ENCODE measurements at places on chromosomes 12 and 14.

- no peak for DNase-seq
Observed at GRCh38 chr12:110501399-110501751, 536 bp downstream of the VPS29 start.

DNA sequence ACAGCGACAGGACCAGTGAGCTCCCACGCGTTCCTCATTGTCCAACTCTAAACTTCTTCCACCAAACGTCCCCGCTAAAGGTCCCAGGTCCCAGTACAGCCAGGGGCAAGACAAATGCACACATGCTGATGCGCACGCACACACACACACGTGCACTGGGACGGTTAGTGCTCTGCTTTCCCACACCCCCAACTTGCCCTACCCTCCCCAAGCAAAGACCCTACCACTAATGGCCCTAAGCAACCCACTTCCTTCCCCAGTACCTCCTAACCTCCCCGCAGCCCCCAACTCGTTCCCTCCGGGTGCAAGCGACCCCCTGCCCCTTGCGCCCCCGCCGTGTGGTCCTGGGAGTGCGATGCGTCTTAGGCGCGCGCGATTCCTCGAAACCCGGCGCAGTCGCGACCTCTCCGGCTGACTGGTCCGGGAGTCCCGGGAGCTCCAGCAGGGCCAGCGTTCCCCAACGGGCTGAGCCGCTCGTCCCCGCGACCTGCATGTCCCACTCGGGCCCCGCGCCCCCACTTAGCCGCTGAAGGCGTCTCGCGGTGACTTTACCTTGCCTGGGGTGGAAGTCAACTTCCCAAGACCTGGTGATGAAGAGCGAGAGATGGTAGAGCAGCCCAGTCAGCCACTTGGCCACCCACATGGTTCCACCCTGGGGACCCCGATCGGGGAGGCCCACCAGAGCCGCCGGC lies 578 bp downstream of the ADAMTS20 start:
- no peak for DNase-seq

DNA sequence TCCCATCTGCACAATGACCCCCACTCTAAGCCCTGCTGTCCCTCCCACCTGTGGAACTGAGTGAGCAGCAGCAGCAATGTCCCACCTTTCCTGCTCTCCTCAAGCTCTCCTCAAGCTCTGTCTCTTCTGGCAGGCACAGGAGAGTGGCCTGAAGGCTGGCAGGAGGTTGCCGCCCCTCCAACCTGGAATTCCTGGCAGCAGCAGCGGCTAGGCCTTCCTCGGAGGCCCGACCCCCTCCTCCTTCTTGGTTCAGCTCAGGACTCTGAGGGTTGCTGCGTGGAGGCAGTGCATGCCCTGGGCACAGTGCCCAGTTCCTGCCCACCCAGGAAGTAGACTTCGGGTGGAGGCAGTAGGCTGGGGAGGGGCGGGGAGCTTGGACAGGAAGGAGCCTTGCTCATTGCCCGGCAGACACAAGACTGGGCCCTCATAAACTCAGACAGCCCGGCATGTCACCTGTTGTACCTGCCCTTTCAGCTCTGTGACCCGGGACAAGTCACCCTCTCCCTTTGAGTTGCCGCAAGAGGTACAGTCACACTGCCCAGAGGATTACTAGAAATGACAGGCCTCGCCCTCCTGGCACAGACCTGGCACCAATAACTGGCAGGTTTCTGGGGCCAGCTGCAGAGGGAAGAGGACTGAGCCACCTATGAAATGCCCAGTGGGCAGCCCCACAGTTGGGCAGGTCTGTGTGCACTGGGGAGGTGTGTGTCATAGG lies 2.1 kb upstream of the SERPINA1 start:
- no peak for DNase-seq

DNA sequence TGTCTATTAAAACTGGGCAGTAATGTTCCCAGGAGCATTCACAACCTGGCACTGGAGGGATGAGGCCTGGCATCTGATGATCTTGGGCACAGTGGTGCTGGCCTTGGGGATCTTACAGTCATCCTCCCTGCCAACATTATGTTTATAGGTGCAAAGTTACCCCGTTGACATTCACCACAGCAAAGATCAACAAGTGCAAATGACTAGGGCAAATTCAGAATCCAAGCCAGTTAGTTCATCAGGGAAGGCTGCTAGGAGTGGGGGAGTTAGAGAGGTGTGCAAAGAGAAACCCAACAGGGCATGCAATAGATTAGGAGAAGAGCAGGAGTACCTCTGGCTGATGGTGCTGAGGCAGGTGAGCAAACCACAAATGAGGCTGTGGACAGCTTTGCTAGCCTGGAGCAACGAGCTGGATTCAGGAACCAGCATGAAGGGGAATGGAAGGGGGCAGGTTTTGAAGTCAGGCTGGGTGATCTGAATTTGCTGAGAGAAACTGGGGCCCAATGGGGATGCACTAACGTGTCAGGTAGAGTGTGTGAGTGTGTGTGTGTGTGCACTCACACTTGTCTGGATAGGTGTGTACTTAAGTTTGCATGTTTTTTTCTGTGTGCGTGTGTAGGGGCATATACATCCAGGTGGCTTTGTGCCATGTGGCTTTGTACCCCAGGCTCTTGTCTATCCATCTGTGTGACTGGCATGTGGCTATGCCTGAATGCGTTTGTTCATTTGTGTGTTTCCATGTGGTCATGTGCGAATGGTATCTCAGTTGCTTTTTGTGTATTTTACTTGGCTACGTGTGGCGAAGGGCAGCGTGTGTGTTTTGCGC lies 1.6 kb downstream of the CISTR start:
- DNase-seq, result no peak

GRCh38 chr12:91965781-91966180 lies 179.9 kb downstream of the BTG1 start:
- no peak for DNase-seq

DNA sequence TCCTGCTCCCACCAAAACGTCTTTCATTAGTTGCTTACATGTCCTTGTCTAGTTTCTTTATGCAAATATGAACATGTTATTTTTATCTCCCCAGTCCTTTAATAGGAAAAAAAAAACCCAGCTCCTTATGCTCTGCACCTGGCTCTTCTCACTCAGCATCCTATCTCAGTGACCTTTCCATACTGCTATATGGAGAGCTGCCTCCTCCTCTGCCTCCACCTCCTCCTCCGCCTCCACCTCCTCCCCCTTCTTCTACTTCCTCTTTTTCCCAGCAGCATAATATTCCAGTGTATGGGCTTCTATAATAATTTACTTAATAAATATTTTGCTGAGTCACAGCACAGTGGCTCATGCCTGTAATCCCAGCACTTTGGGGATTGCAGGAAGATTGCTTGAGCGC lies 31.5 kb downstream of the ABCB9 start:
- no peak for DNase-seq

- DNase-seq, result no peak
Observed at GRCh38 chr14:88981948-88982347, 157.5 kb downstream of the TTC8 start.

DNA sequence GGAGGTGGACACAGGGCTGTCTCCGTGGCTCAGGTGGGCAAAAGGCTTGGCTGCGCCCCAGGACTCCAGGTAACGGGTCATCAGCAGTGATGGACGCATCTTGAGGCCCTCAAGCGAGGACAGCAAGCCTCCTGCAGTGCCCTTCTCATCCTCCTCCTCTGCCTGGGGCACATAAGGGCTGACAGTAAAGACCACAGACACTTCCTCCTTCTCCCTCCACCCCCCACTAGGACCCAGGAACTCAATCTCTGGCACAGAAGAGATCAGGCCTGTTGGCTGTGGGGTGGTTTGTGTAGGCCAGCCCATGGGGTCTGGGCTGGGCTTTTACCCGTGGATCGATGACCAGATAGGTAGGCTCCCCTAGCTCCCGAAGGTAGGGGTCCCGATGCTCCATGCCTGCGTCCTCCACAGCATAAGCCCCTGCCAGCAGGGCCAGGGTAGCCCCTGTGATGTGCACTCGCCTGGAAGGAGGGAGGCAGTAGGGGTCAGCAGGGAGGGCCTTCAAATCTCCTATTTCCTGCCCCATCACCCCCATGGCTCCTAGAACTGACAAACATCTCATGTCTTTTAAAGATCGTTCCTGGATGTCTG lies 5.7 kb downstream of the ADCY4 start:
- no peak for DNase-seq

DNA sequence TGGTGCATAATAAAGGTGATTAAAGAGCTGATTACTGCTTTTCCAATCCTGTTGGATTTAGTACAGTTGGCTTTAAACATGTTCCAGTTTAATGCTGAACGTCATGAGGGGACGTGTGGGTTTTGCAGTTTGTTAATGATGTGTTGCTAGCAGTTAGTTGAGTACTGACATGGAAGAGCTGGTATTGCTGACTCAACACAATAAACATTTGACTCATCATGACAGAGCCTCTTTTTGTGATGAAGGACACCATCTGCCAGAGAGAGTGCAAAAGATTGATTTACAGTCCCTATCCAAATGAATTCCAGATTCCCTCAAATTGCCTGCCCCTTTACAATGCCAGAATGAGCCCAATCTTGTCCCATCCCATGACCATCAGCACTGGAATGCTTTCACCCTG lies 346.2 kb upstream of the PRICKLE1 start:
- DNase-seq, result no peak

- DNase-seq, result no peak
Observed at GRCh38 chr12:11762723-11763326, 113.4 kb downstream of the ETV6 start.

DNA sequence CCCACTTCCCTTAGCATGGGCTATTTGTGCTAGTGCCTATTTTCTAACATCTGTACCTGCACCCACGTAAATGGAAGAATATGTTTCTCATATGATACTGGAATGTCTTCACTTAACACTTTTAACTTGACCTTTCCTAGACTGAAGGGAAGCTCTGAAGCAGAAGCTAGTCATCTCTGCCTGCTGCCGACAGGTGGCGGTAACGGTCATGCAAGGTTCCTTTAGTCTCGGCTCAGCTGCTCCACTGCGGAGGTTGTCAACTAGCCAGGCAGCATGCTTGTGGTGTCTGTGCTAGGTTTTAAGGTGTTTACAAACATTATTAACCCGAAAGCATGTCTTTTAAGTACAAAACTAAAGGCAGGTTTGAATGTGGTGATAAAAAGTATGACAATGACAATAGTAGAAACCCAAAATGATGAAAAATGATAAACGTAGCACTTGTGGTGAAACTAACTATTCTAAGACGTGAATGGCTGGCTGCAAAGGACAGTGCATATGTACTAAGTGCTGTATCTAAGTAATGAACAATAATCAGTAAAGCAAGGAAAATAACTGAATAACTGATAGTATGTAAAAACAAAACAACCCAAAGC lies 117.2 kb downstream of the GRIN2B start:
- peak; percentile 92 for DNase-seq

- DNase-seq, result no peak
Observed at GRCh38 chr12:46124132-46124847, 133.9 kb upstream of the SCAF11 start.

DNA sequence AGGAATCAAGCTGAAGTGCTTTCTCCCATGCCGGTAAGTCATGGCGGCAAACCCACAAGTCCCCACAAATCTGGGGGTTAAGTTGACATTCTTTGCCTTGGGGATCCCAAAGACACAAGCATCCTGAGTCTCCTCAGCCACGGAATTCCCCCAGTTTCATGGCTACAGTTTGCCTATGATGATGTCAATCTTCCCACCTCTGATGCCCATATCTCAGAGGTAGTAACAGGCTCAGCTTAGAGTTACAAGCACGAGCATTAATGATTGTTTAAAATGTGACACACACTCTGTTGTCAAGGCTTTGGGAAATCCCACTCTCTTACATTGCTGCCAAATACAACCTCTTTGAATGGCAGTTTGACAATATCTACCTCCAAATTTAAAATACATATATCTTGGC lies 22.3 kb downstream of the NOS1 start:
- no peak for DNase-seq

DNA sequence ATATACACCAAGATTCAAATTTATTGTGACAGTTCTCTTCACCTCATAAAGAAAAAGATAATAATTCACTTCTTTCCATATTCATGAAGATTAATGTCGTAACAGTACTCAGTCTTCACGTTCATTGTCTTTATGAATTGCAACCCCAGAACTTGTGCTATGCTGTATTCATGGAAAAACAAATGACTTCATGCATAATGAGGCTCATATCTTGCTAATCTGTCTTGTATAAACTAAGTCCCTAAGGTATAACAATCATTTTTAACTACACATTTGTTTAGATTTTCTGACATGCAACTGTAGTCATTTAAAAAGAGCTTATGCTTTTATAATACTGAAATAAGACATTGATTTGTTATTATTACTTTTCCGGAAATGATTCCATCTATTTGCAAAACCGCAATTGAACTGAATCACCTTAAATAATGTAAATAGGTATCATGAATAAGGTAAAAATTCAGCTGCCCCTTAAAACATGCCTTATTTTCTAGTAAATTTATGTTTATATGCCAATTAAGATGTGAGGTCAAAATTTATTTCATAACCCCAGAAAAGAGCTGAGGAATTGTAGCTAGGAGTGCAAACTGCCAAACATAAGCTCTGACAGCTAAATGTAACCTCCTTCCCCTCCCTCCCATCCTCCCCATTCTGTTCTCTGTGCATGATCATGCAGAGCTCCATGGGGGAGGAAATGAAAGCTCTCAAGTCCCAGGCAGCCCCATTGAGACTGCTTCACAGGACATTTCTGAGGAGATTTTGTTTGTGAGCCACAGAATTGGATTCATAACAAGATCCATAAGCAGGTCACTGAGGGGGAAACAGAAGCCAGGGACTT lies 301.6 kb downstream of the ATP23 start:
- no peak for DNase-seq

GRCh38 chr14:33847066-33847465 lies 103.8 kb downstream of the EGLN3 start:
- DNase-seq, result no peak

- DNase-seq, result no peak
Observed at GRCh38 chr12:27555925-27556778, 32.1 kb downstream of the PPFIBP1 start.

- DNase-seq, result peak; percentile 6
Observed at GRCh38 chr14:73397810-73398209, 60.5 kb downstream of the NUMB start.

DNA sequence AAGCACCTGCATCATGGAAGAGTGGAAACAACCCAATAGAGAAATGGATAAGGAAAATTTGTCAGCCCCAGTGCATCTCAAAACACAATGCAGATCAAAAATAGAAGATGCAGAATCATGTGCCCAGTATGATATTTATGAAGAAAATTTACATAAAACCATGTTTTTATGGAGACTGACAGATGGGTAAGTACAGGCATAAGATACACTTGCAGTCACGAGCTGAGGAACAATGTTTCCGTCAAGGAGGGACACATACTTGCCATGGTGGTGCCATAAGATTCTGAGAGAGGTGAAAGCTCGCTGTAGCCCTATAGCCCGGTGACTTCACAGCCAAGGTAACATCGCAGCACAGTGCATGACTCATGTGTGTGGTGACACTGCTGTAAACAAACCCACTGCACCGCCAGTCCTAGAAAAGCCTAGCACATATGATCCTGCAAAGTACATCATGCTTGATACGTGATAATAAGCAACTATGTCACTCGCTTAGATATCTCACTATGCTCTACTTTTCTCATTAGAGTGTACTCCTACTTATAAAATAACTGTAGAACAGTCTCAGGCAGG lies 112.6 kb downstream of the RIMBP2 start:
- DNase-seq, result peak; percentile 54

DNA sequence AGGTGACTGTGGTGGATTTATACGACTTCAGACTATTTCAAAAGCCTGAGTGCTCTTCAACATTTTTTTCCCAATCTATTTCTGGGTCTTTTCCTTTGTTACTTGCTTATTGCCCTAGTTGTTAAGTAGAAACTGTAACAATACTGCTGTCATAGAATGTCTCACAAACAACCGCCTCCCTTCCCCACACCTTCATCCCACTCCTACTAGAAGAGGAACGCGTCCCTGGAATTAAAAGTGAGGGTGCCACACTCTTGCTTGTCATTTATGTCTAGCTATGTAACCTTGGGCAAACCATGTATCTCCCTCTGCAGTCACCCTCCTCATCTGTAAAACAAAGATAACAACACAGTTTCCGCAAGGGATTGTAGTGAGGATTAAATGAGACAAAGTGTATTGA lies 8.6 kb downstream of the BRAP start:
- DNase-seq, result no peak

Data from spinal cord (tissue), 10 donors.